Right lobe of liver (tissue), 6 donors: ENCODE measurements at places on chromosomes 7 and 10. TPM values are rescaled to one million over a fixed set of nuclear protein-coding genes. Genes with fewer than 3 reads are reported as not detected.

Gene PAPOLB
- total RNA-seq: not detected

Gene LRGUK
- total RNA-seq: 0.37 TPM

Gene PODXL
- 2.3 TPM for total RNA-seq

Gene ELN
- 4.5 TPM for total RNA-seq

Gene IL6
- not detected for total RNA-seq

Gene HTRA1
- total RNA-seq: 224 TPM

Gene OR2A1
- total RNA-seq: not detected

Gene HTR7
- 0.43 TPM for total RNA-seq

Gene GPC2
- total RNA-seq: not detected

DNA sequence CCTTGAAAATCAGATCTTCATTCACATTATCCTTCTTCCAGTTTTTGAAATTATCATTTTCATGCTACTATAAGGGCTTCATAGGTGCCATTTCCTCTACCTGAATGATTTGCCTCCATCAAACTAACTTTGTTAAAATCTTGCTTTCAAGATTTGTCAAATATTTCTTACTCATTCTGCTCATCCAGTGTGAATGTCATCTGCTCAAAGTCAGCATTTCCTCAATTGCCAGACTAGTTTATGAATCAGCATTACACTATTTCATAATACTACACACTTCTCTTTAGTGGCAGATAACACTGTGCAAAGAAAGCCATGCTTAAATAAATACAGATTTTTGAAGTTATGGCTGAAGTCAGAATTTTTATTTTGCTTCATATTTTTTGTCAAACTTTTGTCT lies 21.3 kb upstream of the LIPF start:
- no peak for DNase-seq

DNA sequence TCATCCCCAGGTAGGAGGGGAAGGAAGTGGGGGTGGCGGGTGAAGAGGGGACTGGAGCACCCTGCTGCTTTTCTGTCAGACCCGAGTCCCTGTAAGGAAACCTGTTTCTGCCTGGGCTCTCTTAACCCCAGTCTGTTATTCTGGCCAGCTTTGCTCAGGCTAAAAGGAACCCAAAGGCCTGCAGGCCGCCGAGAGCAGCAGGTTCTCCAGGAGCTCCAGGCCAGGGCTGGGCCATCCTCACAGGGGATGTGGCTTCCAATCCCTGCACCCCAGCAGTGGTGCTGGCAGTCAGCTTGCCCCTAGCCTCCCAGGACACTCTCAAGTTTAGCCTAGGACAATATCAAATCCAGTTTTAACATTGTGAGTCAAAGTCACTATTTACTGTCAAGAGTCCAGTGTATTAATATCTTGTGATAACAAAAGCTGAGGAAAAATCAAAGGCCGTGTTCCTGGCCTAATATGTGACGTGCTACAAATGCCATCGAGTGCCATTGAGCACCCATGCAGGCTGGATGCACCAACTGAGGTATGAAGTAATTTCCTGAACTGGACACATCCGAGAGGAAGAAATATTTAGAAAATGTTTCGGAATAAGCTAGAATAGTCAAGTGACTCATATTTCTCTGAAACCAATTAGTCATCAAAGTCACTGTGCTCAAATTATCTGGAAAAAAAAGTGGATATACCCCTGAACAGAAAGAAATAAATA lies 7.0 kb downstream of the PKD1L1 start:
- no peak for DNase-seq

- DNase-seq: peak; percentile 87
These were observed 1.0 kb downstream of the DDC start for GRCh38 chr7:50564171-50564570.

GRCh38 chr10:49294731-49295130 lies 4.2 kb upstream of the C10orf71 start:
- DNase-seq: no peak

GRCh38 chr7:99844328-99844727 lies 16.5 kb downstream of the CYP3A43 start:
- no peak for DNase-seq

DNA sequence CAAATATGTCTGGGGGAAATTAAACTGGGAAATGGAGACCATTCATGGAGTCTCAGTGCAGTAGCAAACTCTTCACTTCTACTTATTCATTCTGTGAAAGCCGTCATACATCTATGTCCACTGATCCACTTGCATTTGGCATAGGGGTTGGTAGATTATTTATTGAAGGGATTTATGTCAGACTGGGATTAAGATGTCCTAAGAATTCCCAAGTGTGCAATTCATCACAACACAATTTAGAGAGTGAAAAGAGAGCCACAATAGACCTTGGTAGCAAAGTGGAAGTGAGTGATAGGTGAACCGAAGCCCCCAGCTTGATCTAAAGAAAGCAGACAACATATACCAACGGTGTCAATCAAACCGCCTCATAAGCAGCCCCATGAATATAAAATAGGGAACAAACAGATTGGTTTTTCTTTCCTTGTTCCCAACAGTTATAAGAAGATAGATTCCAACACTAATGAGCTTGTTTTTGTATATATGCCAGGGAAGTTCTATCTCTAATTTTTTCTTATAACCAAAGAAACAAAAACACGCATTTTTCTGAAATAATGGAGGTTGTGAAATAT lies 234.3 kb downstream of the CACNA2D1 start:
- no peak for DNase-seq

DNA sequence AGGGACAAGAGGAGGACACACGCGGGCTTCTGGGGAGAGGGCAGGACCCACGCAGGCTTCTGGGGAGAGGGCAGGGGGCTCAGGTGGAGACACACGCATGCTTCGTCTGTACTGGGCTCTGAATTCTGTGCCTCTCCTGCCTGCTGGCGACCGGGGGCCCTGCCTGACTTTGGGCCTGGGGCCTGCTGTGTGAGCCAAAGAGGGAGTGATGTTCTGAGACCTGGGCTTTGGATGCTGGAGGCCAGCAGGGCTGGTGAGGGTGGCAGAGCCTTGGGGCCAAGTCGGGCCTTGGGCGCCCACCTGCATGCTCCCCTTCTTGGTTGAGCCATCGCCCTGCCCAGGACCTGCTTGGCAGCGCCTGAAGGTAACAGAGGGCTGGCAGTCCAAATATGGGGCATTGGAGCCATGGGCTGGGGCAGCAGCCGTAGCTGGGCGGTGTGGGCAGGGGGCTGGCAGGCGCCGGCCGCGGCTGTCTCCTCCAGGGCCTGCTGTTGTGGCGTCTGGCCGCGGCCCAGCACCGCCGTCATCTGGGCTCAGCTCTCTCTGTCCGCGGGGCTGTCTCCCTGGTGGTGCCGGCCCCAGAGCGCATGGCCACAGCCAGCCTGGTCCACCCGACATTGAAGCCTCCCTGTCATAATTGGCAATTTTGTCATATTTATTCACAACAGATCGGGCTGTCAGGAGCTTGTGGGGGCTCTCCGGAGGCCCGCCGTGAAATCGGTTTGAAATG lies 78.9 kb downstream of the UNCX start:
- no peak for DNase-seq

- DNase-seq: peak; percentile 82
These were observed 679 bp downstream of the ARF5 start for GRCh38 chr7:127588697-127589482.

DNA sequence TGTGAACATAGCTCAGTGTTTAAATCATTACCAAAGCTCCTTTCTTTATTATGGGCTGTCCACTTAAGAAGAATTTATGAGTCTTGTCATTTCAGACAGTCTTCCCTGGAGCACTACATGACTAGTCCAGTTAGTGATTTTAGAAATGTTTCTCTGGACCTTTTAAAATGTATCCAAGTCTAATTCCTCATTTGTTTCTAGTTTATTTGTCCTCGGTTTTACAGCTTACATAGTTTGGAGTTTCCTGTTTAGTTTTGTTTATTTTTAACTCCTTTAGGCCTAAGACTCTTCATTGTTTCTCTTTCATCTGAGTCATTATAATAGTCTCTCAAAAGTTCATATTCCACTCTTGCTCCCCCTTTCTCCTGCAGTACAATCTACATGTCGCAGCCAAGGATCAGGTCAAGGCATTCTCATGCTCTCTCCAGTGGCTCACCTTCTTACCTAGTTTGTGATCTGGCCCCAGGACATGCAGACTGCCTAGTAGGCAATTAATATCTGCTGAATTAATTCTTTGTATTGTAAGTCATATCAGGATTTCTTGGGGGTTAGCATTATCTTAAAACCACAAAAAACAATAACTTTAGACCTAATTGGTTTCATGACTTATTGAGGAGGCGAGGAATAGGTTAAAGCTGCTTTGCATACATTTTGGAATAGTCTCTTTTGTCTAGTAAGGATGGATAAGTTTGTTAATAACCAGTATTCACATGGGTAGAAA lies 93.8 kb downstream of the MAPK8 start:
- no peak for DNase-seq

DNA sequence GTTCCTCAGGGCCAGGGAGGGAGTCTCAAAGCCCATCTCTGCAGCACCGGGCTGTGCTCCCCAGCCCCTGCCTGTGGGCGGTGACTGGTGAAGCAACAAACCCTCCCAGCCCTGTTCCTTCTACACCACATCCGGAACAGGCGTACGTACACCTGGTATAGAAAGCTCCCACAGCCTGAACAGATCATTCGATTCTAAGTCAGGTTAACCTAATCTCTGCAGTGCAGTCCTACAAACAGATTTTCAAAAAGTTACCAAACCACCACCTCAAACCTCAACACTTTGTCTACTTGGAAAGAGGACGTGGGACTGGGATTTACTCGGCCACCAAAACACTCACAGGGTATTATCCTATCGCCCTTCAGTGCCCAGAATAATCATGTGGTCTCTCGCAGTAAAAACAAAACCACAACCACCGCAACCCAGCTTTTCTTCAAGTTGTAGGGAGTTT lies 238.4 kb downstream of the DIP2C start:
- DNase-seq: no peak

DNA sequence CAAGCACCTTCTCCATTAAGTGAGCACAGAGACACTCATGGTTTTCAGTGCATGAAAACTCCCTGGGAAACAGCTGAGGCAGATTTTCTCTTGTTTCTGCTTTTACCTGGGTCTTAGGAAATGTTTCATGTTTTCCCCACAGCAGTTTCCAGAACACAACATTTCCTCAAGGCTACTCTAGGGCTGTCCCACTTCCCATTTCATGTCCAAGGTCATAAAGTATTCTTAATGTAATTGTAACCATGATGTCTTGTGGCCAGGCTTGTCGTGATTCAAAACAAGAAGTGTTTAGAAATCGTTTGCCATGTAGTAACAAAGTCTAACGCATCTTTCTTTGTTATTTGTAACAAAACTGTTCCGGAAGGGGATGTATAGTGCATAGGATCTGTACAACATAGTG lies 83.8 kb upstream of the NRP1 start:
- DNase-seq: no peak

- DNase-seq: peak; percentile 98
These were observed 55.9 kb downstream of the PWWP2B start for GRCh38 chr10:132452651-132453469.

GRCh38 chr7:55554038-55554437 lies 18.3 kb downstream of the VOPP1 start:
- DNase-seq: no peak
